ENCODE measurements at places on chromosomes 7 and 10.

DNA sequence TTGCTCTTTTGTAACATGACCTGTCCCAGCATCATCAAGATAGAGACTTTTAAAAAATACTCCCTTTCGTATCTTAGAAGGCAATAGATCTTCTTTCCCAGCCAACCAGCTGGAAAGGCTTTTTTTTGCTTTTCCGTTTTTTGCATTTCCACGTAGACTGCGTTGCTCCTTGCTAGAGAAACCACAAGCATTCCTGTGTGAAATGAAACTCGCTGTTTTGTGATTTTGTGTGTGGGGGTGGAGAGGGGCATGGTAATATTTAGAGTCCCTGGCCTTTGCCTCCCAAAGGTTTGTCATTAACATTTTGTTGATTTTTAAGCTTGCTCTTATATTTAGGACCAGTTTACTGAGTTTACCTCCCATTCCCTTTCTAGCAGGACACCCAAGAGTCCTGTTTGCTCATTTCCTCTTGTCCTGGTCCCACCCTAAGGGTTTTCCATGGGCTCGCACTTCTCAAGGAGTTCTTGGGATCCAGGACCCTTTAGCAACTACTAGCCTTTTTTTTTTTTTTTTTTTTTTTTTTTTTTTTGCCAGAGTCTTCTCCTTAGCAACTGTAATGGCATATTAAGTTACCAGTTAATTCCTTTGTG, 243.6 kb downstream of the BICC1 start:
- DNase-seq, result no peak

DNA sequence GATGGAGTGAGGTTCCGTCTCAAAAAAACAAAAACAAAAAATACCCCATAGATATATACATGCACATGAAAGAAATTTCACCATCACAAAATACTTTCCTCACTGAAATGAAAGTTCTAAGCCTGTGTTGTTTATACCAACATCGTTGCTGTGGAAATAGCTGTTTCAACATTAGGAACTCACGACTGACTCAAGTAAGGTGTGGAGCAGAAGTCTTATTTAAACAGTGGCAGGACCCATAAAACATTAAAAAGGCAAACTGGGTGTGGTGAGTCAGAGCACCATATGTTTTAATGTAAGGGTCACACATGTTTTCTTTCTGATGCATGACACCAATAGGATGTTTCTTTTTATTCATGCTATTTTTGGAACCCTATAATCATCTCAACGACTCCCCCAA, 48.3 kb downstream of the BAIAP2L1 start:
- DNase-seq, result no peak

DNA sequence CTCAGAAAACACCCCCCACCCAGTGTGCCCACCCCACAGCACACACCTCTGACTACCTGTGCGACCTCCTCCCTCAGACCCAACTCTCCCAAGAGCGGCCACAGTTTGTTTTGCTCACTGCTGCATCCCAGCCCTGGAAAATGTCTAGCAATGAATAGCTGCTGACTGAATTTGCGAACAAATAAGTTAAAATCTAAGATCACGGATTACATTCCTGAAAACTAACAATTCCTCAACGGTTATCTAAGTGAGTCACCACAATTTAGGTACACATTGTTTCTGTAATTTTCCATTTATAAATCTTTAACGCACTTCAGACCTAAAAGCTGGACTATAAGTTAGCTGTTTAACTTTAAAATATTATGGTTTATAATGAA, 235.2 kb downstream of the ZMYND11 start:
- no peak for DNase-seq

- no peak for DNase-seq
Observed at GRCh38 chr10:16852624-16853023, 35.4 kb upstream of the RSU1 start.
